ENCODE measurements at places on chromosomes 4 and X.
A peak's percentile ranks its signal among the peaks of the same experiment; 100 is the strongest.

- DNase-seq: no peak
Observed at GRCh38 chr4:95219109-95219508, 329.7 kb downstream of the UNC5C start.

- DNase-seq: no peak
Observed at GRCh38 chr4:102390438-102390837, 45.2 kb upstream of the SLC39A8 start.

DNA sequence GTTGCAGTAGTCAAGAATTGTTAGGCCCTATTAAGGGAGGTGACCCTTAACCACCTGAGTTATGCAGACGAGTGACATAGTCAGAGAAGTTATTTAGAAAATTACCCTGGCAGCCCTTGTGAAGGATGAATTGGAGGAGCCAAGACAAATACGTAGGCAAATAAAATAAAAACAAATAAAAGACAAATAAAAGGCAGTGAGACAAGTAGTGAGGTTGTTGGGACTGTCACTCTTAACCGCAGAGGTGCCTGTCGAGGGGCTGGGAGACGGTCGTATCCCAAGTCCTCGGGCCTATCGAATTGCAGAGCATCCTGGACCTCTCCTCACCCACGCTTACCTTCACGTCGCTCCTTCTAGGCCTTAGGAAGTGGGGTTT is 58.0 kb upstream of the ZC4H2 start:
- DNase-seq: no peak

GRCh38 chr4:40719008-40719623 is 30.6 kb upstream of the NSUN7 start:
- DNase-seq: peak; percentile 41

- DNase-seq: no peak
Observed at GRCh38 chr4:65893957-65894755, 223.9 kb upstream of the EPHA5 start.

GRCh38 chr4:139984471-139984870 is 169.5 kb downstream of the MAML3 start:
- no peak for DNase-seq

DNA sequence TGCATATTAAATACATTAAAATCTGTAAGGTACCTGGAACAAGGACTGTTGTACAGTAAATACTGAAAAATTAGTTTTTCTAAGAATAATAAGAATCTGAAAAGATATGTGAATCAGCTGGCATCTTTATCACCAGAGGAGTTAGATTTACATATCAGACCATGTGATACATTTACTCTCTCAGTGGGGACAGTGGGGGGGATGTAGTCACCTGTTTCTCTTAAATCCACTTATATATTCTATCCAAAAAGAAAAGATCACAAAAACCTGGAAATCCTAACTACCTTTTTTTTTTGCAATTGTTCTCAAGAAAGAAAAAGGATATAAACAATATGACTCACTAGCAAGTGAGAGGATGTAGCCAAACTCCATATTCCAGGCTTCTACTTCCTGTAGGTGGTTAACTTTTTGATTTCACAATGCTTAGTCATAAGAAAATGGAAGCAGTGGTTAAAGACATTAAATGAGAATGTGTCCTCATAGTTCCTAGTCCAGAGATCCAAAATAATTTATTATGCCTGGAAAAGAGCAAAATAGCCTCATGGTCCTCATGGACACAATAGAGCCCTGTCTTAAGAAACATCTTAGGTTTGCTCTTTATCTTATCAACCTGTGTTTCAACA is 22.5 kb upstream of the MYOZ2 start:
- peak; percentile 15 for DNase-seq

GRCh38 chr4:71369536-71369935 is 30.7 kb downstream of the SLC4A4 start:
- DNase-seq: no peak

GRCh38 chr4:139014371-139015268 is 961 bp upstream of the NOCT start:
- DNase-seq: no peak

- DNase-seq: no peak
Observed at GRCh38 chrX:17697191-17697590, 40.1 kb upstream of the SCML1 start.

DNA sequence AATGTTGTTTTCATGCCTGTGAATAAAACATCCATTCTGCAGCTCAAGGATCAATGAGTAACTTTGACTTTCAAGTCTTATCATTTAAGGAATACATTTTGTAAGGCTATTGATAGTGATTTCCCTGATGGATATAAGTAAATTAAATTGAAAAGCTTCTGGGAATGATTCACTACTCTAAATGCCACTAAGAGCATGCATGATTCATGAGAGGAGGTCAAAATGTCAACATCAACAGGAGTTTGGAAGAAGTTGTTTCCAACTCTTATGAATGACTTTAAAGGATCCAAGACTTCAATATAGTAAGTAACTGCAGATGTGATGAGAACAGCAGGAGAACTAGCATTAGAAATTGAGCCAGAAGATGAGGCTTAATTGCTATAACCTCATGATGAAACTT is 1487.3 kb downstream of the PCDH7 start:
- no peak for DNase-seq

GRCh38 chr4:168208957-168209614 is 109.5 kb downstream of the DDX60 start:
- DNase-seq: no peak

- no peak for DNase-seq
Observed at GRCh38 chr4:139975830-139976272, 178.1 kb downstream of the MAML3 start.

GRCh38 chr4:17120761-17121160 is 222.3 kb upstream of the LDB2 start:
- DNase-seq: no peak

DNA sequence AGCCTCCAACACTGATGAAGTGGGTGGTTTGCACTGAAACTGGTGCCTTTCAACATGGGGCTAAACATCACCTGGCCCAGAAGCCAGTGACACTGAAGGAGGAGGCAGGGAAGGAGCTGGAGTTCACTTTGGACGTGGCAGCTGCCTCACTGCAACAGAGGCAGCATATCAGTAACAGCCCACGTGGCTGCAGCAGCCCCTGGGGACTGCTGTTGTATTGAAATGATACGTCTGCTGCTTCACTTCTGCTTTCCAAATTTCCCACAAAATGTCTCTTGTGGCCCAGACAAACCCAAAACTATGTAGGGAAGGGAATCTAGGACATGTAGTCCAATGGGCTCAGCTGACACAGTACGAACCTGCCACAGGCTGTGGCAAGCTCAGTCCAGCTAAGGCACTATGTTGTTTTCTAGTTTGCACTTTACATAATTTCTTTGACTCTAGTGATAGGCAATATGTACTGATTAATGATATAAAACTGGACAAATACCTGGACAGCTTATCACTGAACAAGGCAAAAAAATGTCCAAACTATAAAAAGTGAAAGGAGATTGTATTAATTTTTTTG is 84.7 kb upstream of the RAPGEF2 start:
- DNase-seq: no peak

GRCh38 chr4:120517966-120518365 is 404.6 kb downstream of the PRDM5 start:
- DNase-seq: peak; percentile 3

GRCh38 chr4:75997081-75997480 is 6.3 kb upstream of the SDAD1 start:
- no peak for DNase-seq

GRCh38 chr4:15368856-15369255 is 59.0 kb upstream of the C1QTNF7 start:
- DNase-seq: no peak

DNA sequence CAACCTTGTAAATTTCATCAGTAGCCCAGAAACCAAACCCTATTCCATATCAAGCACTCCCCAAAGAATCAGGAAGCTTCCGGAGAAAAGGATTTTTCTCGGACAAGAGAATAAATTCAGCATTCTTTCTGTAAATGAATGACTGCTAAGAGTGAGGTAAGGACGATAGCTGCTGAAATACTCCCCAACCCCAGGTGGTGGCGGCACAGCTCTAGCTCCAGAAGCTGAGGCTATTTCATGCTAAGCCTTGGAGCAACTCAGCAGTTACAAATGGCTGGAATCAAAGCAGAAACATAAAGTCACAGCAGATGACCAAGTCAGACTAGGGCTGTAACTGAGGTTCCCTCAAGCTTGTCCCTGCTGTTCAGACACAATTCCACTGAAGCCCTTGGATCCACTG is 13.9 kb upstream of the PCDH19 start:
- no peak for DNase-seq

GRCh38 chr4:22842360-22843018 is 149.8 kb downstream of the GBA3 start:
- DNase-seq: no peak

GRCh38 chrX:101483705-101484104 is 1.6 kb upstream of the ARMCX4 start:
- no peak for DNase-seq

DNA sequence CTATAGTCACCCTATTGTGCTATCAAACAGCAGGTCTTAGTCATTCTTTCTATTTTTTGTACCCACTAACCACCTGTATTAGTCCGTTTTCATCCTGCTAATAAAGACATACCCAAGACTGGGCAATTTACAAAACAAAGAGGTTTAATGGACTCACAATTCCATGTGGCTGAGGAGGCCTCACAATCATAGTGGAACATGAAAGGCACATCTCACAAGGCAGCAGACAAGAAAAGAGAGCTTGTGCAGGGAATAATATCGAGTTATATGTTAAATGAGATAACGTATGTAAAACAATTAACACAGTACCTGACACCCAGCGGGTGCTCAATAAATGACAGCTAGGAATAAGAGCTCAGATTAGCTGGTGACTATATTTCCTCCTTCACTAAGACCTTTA is 88.1 kb upstream of the WDR44 start:
- DNase-seq: no peak

GRCh38 chrX:84909151-84909550 is 94.5 kb upstream of the APOOL start:
- DNase-seq: no peak

- no peak for DNase-seq
Observed at GRCh38 chr4:81165861-81166430, 49.1 kb downstream of the PRKG2 start.

GRCh38 chr4:82640540-82640939 is 78.8 kb upstream of the TMEM150C start:
- DNase-seq: no peak

- peak; percentile 59 for DNase-seq
Observed at GRCh38 chr4:82515705-82516104, 46.1 kb downstream of the TMEM150C start.

All from DMS153 (cell line).